Mammary microvascular endothelial cell (primary cell): ENCODE measurements at places on chromosomes 1 and 21. TPM values are rescaled to one million over a fixed set of nuclear protein-coding genes. Genes with fewer than 3 reads are reported as not detected.

SLC44A5 gene
- 0.44 and 0.47 TPM in 2 replicates for total RNA-seq

CFHR3 gene
- total RNA-seq = not detected in 2 replicates

QSOX1 gene
- 286 and 297 TPM in 2 replicates for total RNA-seq

ZNF648 gene
- total RNA-seq = not detected in 2 replicates

HSD3B1 gene
- not detected in 2 replicates for total RNA-seq

CD1E gene
- total RNA-seq = not detected in 2 replicates
